ENCODE measurements at places on chromosomes 12 and 14.

GRCh38 chr12:113333877-113334785, 778 bp downstream of the SLC8B1 start:
- H3K4me1 ChIP-seq: peaks cover 10% of the 10 kb centered on the region
- H3K27ac ChIP-seq: peak overlapping the region; percentile 28
- no peak for DNase-seq
- H3K36me3 ChIP-seq: peaks cover 2% of the 10 kb centered on the region
- H3K27me3 ChIP-seq: no peaks in the 10 kb centered on the region

DNA sequence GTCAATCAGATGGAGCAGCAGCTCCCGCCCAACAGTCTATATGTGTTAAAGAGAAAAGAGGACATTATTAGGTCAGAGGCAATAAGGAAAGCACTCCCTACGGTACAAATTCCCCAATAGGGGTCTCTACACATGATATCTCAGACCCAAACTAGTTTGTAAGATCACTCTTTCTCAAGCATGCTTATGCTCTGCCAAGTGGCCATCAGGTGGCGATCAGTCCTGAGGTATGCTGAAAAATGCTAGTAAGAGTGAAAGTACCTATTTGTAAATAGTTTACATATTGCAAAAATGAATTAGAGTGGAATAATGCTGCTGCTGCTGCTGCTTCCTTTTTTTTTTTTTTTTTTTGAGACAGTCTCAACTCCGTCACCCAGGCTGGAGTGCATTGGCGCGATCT, 61.0 kb downstream of the CPM start:
- no peak overlapping the region for H3K4me3 ChIP-seq
- H3K36me3 ChIP-seq: no peaks in the 10 kb centered on the region
- H3K4me1 ChIP-seq: peaks cover 13% of the 10 kb centered on the region
- DNase-seq: no peak

DNA sequence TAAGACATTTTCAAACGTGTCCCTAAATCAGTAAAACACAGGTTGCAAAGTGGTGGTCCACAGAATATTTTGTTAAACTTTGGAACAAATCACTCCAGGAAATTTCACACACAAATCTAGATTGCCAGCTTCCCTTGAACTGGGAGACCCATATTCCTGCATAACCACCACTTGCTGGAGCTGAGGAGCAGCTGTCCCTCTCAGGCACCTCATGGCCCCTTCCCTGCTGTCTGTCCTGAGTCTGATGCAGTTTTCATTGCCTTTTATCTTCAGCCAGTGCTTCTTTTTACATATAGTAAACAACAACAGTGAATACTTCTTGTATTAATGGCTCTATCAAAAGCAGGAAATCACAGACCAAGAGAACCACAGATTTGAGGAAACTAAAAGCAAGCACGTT, 289.3 kb downstream of the MED13L start:
- H3K36me3 ChIP-seq: peaks cover 38% of the 10 kb centered on the region
- DNase-seq: no peak
- H3K4me3 ChIP-seq: no peak overlapping the region
- H3K27me3 ChIP-seq: no peaks in the 10 kb centered on the region
- H3K27ac ChIP-seq: peak overlapping the region; percentile 39
- peaks cover 23% of the 10 kb centered on the region for H3K4me1 ChIP-seq

DNA sequence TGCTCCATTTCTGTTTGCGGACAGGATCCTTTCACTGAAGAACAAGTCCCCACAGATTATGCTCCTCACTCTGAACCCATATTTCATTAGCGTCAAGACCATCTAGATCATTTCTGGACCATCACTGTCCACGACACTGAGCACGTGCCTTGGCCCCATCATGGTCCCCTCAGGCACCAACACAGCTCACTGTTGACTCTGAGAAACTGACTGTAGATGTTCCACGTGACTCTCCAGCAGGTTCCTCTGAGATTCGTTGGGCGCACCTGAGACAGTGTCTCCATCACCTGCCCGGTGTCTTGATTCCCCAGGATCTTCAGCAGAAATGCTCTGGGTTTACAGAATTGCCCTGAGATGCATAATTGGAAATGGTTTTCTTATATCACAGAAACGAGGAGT, 985.4 kb downstream of the TMEM121 start:
- no peak overlapping the region for H3K27ac ChIP-seq
- H3K36me3 ChIP-seq: no peaks in the 10 kb centered on the region
- DNase-seq: no peak

GRCh38 chr12:40261937-40262336, 37.1 kb downstream of the LRRK2 start:
- peak overlapping the region; percentile 25 for H3K27ac ChIP-seq
- DNase-seq: no peak
- no peak overlapping the region for H3K4me3 ChIP-seq
- H3K4me1 ChIP-seq: peaks cover 29% of the 10 kb centered on the region
- no peaks in the 10 kb centered on the region for H3K27me3 ChIP-seq

DNA sequence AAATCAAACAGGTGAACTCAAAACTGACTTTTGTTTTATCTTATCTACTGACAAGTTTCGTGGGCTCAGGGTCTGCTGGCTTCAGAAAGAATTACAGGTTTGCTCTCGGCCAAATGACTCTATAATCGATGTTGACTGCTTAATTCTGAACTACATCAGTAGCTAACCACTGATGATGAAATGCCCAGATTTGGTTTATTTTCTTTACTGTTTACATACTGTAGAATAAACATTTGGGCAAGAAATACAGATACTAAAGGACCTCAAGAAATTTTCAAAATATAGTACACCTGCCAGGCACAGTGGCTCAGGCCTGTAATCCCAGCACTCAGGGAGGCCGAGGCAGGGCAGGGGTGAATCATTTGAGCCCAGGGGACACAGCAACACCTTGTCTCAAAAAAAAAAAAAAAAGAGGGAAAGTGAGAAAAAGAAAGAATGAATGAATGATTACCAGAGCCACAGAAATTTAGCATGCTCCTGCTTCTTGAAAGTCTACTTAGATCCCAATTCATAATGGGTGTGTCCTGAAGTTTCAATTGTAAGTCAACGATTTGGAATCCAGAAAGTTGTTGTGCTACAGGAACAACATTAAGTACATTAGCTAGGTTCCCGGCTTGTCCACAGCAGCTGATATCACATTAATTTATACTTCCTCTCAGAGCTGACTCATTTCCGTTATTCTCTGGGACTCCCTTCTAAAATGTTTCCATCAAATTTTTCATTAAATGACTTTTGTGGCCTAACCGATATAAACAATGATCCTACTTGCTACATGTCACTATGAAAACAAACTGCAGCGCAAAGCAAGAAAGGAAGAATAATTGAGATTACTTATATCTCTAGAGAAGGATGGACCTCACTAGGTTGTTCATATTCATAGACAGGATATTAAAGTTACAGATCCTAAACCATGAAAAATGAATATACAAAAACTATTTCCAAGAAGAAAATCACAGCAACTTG, 134.3 kb downstream of the MED13L start:
- H3K4me3 ChIP-seq: peak overlapping the region; percentile 34
- peaks cover 38% of the 10 kb centered on the region for H3K4me1 ChIP-seq
- no peaks in the 10 kb centered on the region for H3K27me3 ChIP-seq
- no peak for DNase-seq

DNA sequence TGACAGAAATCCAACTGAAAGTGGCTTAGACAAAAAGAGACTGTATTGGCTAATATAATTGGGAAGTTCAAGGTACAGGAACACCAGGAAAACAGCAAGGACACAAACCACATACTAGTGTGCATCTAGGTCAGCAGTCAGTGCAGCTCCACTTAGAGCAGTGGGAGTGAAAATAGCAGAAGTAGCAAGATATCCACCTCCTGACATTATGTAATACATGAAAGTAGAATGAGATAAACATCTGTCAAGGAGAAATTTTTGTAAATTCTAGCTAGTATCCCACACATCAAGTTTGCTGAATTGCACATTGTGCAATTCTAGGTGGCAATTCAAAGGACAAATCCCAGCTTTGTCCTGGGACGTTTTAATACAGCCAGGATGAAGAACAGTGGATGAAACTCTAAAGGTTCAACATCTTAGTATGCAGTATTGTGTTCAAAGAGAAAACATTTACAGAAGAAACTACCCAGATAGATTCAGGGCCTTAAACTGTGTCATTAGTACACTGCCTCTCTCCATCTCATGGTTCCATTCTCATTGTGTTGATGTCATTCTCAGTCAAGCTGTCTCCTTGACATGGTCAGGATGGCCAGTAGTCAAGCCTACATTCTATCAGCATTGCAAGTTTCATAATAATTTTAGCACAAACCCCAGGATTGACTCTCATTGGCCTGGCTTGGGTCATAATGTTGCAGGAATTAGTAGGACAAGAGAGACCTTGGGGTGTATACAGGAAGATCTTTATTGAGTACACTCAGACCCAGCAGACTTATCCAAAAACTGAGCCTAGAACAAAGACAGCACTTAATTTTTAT, 56.8 kb downstream of the SDR9C7 start:
- H3K4me3 ChIP-seq: no peak overlapping the region
- peaks cover 15% of the 10 kb centered on the region for H3K27me3 ChIP-seq
- no peak for DNase-seq

GRCh38 chr14:34302654-34303053, 159.4 kb downstream of the SPTSSA start:
- H3K27me3 ChIP-seq: peaks cover 9% of the 10 kb centered on the region
- no peaks in the 10 kb centered on the region for H3K4me1 ChIP-seq

- no peak overlapping the region for H3K4me3 ChIP-seq
- H3K27me3 ChIP-seq: no peaks in the 10 kb centered on the region
- no peaks in the 10 kb centered on the region for H3K36me3 ChIP-seq
- H3K27ac ChIP-seq: no peak overlapping the region
Measured at GRCh38 chr14:68214431-68214830, 394.9 kb downstream of the RAD51B start.

DNA sequence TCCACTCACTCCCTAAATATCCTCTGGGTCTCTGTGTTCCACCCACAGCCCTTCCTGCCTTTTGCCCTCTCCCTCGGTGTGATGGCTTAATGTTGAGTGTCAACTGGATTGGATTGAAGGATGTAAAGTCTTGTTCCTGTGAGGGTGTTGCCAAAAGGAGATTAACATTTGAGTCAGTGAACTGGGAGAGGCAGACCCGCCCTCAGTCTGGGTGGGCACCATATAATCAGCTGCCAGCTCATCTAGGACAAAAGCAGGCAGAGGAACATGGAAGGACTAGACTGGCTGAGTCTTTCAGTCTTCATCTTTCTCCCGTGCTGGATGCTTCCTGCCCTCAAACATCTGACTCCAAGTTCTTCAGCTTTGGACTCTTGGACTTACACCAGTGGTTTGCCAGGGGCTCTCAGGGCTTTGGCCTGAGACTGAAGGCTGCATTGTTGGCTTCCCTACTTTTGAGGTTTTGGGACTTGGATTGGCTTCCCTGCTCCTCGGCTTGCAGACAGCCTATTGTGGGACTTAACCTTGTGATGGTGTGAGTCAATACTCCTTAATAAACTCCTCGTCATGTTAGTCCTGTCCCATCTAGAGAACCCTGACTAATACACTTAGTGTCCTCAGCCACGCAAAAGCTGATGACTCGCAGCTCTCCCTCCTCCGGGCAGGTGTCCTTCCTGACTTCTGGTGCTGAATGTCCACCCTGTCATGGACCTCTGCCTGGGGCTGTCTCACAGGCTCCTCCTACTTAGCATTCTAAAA, 5.9 kb downstream of the DGLUCY start:
- peak overlapping the region; percentile 9 for H3K27ac ChIP-seq
- peaks cover 38% of the 10 kb centered on the region for H3K36me3 ChIP-seq
- peaks cover 44% of the 10 kb centered on the region for H3K4me1 ChIP-seq
- no peaks in the 10 kb centered on the region for H3K27me3 ChIP-seq

DNA sequence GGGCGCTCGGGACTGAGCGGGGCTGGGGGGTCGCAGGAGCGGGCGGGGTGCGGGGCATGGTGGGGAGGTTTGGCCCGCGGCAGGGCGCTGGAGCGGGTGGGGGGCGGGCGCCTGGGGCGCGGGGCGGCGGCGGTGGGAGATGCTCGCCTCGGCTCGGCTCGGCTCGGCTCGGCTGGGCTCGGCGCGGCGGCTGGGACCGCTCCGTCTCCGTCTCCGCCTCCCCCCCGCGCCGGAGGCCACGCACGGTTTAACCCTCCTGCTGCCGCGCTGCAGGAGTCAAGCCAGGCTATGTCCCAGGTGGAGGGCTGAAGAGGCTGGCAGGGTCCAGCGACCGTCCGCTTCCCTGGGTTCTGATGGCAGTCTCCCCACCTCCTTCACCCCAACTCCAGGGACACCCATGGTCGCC, at the start of gene PIANP:
PIANP (minus strand) TSS at position 170 of the 406 bp plus-strand sequence. CDS start 2,754 bp downstream, outside the sequence.
- peaks cover 34% of the 10 kb centered on the region for H3K4me1 ChIP-seq
- peak; percentile 35 for DNase-seq
- peaks cover 5% of the 10 kb centered on the region for H3K36me3 ChIP-seq
- peaks cover 33% of the 10 kb centered on the region for H3K27me3 ChIP-seq

DNA sequence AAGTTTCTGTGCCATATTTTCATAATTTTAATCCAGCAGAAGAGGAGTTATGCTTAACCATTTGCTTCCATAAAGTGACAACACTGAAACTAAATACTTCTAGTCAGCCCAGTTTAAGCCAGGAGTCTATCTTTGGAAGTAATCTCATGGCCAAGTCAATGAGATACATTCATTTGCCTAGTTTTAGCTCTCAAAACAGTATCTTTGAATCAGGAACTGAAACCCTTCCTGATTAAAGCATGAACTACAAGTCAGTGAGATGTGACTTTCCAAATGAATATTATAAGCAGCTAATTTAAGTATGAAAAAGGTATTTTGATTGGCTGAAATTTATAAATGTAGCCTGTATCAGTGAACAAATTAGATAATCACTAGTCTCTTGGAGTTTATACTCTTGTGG, 491.5 kb downstream of the SLC6A15 start:
- no peaks in the 10 kb centered on the region for H3K27me3 ChIP-seq
- no peak overlapping the region for H3K27ac ChIP-seq
- no peak overlapping the region for H3K4me3 ChIP-seq
- H3K4me1 ChIP-seq: no peaks in the 10 kb centered on the region
- no peak for DNase-seq

GRCh38 chr14:99156814-99157213, 115.2 kb downstream of the BCL11B start:
- H3K4me3 ChIP-seq: no peak overlapping the region
- peaks cover 2% of the 10 kb centered on the region for H3K27me3 ChIP-seq
- no peak for DNase-seq
- H3K36me3 ChIP-seq: no peaks in the 10 kb centered on the region
- no peak overlapping the region for H3K27ac ChIP-seq

DNA sequence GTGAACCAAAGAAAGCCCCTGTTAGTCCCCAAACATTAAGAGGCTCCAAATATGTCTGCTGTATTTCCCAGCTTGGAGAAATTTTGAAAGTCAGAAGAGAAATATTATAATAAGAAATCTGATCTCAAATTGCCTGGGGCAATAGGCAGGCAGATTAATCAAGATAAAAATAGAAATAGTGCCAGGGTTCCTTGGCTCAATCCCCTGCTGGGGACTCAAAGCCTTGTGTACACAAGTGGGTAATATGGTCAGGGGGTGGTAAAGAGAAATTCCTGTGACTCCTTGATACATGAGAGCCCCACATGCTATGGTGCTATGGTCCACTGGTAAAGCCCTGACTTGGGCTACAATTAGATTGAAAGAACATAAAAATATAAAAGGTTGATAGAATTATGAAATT, 41.3 kb upstream of the ARID2 start:
- H3K27me3 ChIP-seq: no peaks in the 10 kb centered on the region
- no peak overlapping the region for H3K4me3 ChIP-seq
- no peaks in the 10 kb centered on the region for H3K36me3 ChIP-seq
- no peak overlapping the region for H3K27ac ChIP-seq
- DNase-seq: no peak

- no peak overlapping the region for H3K27ac ChIP-seq
- H3K27me3 ChIP-seq: no peaks in the 10 kb centered on the region
- H3K36me3 ChIP-seq: peaks cover 2% of the 10 kb centered on the region
- H3K4me3 ChIP-seq: no peak overlapping the region
- no peak for DNase-seq
- H3K4me1 ChIP-seq: peaks cover 2% of the 10 kb centered on the region
Measured at GRCh38 chr12:70543444-70543843, 93.8 kb downstream of the PTPRB start.

GRCh38 chr14:70934502-70935134, 27.4 kb downstream of the PCNX1 start:
- peak overlapping the region; percentile 75 for H3K27ac ChIP-seq
- H3K4me1 ChIP-seq: peaks cover 39% of the 10 kb centered on the region
- peaks cover 15% of the 10 kb centered on the region for H3K36me3 ChIP-seq
- H3K27me3 ChIP-seq: no peaks in the 10 kb centered on the region

Measured in memory B cell (primary cell).